ENCODE measurements at places on chromosomes 7 and 10. TPM values are rescaled to one million over a fixed set of nuclear protein-coding genes. Genes with fewer than 3 reads are reported as not detected.

- no peak for DNase-seq
Measured at GRCh38 chr7:93914581-93915066, 6.9 kb upstream of the GNG11 start.

The MYO1G gene
- 0.05 TPM for total RNA-seq

The MYL7 gene
- total RNA-seq: not detected

The ADGRA1 gene
- total RNA-seq: not detected

- no peak for DNase-seq
Measured at GRCh38 chr7:110347081-110347480, 743.8 kb upstream of the LRRN3 start.

The SMKR1 gene
- total RNA-seq: not detected

DNA sequence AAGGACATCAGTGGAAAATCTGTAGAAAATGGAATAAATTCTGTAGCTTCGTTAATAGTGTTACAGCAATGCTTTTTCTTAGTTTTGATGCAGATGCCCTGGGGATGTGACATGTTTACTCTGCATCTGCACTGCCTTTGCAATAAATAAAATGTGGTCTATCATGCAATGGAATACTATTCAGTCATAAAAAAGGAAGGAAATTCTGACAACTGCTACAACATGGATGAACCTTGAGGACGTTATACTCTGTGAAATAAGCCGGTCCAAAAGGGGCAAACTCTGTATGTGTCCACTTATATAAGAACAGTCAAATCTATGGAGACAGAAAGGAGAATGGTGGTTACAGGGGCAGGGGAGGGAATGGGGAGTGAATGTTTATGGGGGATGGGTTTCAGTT is 13.5 kb downstream of the GRIFIN start:
- no peak for DNase-seq

DNA sequence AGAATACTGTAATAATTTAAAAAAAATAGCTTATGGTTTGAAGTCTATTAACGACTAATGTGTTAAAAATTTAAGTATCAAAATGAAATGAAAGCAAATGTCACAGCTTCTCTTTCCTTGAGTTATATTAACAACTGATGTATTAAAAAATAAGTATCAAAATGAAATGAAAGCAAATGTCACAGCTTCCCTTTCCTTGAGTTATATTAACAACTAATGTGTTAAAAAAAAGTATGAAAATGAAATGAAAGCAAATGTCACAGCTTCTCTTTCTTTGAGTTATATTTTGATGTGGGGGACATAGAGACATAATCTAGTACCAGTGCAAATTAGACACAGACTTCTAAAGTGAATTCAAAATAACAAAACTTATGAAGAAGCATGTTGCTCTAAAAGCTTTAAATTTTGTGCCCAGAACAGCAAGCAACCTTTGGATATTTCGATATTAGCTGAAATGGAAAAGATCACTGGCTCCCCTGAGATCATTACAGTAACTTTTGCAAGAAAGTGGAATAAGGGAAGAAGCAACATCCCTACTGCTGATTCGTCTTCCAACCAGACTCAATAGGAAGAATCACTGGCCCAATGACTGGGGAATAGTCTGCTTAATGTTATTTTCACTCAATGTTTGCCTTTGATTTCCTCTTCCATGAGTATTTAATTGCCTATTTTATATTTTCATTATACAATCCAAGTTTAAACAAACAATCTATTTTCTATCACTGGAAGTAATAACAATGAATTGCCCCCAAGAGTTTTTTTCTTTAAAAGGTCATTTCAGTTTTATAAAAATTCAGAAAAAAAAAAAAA is 8.0 kb downstream of the SKAP2 start:
- DNase-seq: no peak

The DYNC1I1 gene
- 43.3 TPM for total RNA-seq

The PNLIP gene
- not detected for total RNA-seq

The ATOH7 gene
- not detected for total RNA-seq

DNA sequence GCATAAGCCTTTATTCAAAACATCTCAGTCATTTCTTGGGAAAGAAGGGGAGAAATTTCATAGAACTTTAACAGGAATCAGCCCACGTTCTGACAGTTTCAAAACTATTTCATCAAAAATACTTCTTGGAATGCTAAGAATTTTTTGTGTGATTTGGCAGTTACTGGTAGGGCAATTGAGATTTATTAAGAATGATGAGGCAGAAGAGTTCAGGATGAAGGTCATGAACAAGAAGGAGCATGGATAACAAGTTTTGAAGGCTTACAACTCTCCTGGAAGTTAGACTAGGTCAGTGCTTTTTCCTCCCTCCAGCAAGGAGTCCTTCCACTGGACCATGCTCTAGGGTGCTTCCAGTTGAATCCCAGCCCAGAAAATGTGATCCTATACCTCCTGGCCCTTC is 569.9 kb downstream of the ANKRD7 start:
- DNase-seq: no peak

- peak; percentile 76 for DNase-seq
Measured at GRCh38 chr10:86083664-86084175, 282.9 kb downstream of the GRID1 start.

GRCh38 chr7:99642027-99642426 is 25.3 kb downstream of the ZSCAN25 start:
- DNase-seq: no peak

DNA sequence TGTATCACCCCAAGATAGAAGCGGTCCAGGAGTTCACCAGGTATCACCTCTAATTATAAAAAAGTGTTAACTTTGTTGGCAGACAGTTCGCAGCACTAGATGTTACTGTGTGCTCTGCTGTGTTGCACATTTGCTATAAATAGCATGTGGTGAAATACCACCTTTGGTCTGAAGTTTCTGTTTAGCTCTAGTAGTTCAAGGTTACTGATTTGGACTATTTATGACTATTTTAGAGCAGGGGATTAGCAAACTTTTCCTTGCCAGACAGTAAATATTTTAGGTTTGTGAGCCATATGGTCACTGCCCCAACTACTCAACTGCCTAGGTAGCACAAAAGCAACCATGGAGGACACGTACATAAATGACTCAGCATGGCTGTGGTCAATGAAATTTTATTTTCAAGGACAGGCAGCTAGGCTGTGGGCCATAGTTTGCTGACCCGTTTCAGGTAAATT is 16.5 kb downstream of the DENND10 start:
- DNase-seq: no peak

DNA sequence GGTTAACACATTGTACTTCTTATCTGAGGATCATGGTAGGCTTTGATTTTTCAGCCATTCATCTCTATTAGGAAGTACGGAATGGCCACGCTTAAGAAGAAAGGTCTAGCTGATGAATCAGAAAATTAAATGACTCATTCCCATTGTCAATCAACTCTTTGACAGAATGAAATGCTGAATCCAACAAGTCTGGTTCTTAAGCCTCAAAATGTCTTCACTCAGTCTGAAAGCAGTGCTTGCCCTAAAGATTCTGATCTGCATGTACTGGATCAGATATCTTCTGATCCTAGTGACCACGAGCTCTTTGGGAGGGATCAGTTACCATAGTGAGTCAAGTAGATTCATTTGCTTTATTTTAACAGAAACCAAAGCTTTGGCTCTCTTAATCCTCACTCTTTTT is 5.7 kb upstream of the CELF2 start:
- no peak for DNase-seq

The CYP2C18 gene
- not detected for total RNA-seq

DNA sequence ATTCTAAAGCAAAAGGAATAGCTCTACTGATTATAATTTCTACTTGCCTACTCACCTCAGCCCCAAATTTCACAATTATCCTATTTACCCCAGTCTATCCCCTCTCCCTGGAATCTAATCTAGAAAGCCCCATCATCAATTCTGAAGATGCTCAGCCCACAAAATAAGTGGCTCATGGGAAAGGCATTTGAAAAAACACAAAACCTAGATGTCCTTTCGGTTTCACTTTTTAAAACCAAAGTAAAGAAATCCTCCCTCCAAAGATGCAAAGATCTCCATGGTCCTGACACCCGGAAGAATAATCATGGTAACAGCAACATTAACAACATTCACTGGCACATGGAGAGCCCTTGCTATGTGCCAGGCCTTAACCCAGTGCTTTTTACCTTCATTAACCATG is 224.8 kb downstream of the FGFR2 start:
- DNase-seq: no peak

The NPTX2 gene
- 5.1 TPM for total RNA-seq

The GATA3 gene
- not detected for total RNA-seq

- peak; percentile 76 for DNase-seq
Measured at GRCh38 chr7:64887756-64888508, 15.1 kb upstream of the ZNF273 start.

The MMD2 gene
- total RNA-seq: not detected

DNA sequence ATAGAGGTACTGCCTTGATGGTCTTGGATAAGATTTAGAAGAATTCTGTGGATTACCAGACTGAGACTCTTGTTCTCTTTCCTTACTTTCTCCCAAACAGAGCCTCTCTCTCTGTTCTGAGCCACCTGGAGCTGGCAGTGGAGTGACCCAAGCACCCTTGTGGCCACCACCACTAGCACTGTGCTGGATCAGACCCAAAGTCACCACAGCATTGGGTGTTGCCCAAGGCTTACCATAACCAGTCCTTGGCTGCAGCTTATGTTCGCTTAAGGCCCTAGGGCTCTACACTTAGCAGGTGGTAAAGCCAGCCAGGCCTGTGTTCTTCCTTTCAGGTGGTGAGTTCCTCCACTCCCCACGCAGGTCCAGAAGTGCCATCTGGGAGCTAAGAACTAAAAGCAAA is 79.8 kb downstream of the SEM1 start:
- DNase-seq: no peak

GRCh38 chr7:79398138-79398749 is 55.2 kb downstream of the MAGI2 start:
- no peak for DNase-seq

The AOAH gene
- not detected for total RNA-seq

The CUZD1 gene
- total RNA-seq: 0.30 TPM

- no peak for DNase-seq
Measured at GRCh38 chr7:44291733-44292419, 33.5 kb downstream of the CAMK2B start.

DNA sequence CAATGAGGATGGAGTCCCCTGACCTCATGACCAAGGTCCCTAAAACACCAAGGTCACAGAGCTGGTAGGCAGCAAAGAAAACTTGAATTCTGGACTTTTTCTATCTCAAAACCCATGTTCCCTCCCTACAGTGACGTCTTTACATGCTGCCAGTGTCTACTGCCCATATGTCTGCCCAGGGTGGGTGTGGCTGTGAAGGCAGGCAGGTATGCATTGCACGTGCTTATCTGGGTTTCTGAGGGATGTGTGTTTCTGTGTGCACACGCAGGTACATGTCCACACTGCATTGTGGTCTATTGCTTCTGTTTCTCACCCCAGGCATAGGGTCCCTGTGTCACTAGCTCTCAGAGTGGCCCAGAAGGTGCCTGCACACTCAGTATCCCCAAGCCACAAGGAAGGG is 13.5 kb downstream of the ATP6V1F start:
- no peak for DNase-seq

- DNase-seq: no peak
Measured at GRCh38 chr10:124022066-124022465, 71.3 kb downstream of the CHST15 start.

GRCh38 chr10:78173360-78174015 is 139.8 kb downstream of the RPS24 start:
- no peak for DNase-seq

GRCh38 chr10:44958196-44958897 is 1.3 kb upstream of the RASSF4 start:
- DNase-seq: no peak

DNA sequence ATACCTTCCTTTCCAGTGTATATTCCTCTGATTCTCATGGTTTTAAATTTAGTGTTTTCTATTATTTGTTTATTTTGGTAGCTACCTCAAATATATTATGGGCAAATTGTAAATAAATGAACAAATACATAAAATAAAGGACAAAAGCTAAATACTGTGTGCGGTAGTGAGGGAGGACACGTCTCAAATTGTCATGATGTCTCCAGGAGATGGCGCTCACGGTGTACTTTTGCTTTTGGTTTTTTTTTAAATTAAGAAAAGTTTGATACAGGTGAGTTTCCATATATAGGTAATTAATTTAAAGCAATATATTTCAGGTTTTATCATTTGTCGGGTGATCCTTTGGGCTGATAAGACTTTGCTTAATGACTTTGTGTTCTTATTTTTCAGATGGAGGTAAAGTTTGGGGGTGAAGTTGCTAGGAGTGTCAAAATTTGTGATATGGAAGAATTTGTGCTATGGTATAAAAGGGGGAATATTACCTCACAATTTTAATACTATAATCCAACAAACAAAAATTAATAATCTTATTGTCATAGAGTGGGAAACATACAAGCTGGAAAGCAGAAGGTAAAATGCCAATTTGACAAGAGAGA is 68.4 kb upstream of the TMEM229A start:
- no peak for DNase-seq

DNA sequence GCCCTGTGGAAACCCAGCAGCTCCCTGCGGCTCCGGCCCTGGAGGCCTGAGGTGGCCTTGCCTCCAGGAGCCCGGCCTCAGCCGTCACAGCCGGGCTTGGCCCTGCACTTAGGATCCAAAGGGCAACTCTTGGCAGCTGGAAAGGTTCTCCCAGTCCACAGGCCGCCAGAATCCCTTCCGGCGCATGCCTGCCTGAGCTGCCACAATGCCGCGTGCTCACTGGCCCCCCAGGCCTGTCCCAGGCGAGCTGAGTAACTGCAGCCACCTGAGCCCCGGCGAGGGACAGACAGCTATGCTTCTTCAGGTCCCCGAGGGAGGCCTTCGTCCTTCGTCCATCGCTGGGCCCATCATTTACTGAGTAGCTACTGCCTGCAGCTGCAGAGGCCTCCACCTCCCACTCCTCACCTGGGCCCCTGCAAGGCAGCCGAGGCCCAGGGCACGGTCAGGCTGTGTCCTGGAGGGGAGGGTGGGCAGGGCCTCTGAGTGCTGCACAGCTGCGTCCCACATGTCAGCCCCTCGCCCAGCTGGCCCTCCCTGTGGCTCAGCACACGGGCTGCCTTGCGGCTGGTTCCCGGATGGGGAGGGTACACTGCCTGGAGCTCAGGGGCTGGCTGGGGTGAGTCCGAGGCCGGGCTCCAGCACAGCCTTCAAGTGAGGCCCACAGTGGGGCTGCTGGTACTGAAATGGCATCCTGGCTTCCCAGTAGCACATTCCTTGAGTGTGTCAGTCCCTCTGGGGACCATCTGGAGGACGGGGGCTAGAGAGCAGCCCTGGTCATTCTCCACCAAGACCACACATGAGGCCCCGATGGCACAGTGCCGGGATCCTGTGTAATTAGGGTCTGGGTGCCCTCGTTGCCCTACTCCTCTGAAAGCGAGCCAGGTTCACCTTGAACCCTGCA is 172.5 kb downstream of the ELFN1 start:
- DNase-seq: no peak

DNA sequence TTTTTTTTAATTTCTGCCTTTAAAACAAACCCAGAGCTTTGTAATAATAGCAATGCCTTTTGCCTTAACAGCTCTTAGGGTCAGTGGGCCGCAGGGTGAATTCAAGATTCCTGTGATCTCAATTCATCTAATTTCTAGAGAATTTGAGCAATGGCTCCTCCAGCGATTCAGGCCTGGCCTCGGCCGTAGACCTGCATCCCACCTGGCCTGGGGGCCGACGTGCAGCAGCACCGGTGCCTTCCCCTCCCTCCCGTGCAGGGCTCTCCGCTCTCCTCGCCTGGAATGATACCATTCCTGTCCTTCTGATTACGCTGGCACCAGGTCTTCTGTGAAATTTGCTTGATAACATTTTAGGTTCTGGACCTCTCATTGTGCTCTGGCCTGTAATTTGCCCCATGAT is 172.5 kb downstream of the ADARB2 start:
- DNase-seq: no peak

GRCh38 chr7:143015926-143016490 is 10.9 kb downstream of the OR9A2 start:
- no peak for DNase-seq
